ENCODE measurements at places on chromosomes 5 and 9. TPM values are rescaled to one million over a fixed set of nuclear protein-coding genes. Genes with fewer than 3 reads are reported as not detected.

The CDH12 gene
- total RNA-seq, result 0.38 TPM

The CCL21 gene
- total RNA-seq, result 138 TPM

The MLANA gene
- total RNA-seq, result not detected

DNA sequence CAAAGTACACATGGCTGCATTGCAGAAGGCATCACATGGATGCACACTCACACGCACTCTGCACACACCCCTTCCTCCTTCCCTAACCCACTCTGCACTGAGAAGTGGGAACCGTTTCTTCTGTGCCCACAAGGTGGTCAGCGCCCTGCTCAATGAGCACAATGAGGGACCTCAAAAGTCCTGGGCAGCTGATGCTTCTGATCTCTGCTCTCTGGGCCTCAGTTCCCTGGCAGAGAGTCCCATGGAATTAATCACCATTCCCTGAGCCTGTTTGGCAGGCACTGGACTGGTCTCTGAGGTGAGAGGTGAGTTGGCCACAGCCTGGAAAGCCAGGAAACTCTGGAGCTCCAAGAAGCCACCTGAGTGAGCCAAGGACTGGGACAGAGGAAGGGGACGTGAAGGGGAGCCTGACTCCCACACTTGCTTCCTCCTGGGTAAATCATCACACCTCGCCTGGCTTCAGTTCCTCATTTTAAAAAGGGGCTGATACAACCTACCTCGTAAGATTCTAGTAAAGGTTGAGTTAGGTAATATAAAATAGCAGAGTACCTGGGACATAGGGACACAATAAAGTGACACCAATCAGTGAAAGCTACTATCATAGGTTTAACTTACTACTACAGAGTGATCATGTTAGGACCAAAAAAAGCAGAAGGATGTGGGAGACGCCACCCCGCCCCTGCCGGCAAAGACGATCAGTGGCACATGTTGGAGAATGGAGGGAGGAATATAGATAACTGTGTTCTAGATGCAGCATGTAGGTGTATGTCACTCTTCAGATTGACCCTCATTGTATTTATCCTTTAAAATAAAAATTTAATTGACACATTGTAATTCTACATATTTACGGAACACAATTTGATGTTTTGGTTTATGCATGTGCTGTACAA lies 21.1 kb upstream of the IGFBPL1 start:
- H3K27me3 ChIP-seq, result peaks cover 7% of the 10 kb centered on the region
- no peaks in the 10 kb centered on the region for H3K4me1 ChIP-seq
- no peak for DNase-seq
- no peak overlapping the region for H3K27ac ChIP-seq

DNA sequence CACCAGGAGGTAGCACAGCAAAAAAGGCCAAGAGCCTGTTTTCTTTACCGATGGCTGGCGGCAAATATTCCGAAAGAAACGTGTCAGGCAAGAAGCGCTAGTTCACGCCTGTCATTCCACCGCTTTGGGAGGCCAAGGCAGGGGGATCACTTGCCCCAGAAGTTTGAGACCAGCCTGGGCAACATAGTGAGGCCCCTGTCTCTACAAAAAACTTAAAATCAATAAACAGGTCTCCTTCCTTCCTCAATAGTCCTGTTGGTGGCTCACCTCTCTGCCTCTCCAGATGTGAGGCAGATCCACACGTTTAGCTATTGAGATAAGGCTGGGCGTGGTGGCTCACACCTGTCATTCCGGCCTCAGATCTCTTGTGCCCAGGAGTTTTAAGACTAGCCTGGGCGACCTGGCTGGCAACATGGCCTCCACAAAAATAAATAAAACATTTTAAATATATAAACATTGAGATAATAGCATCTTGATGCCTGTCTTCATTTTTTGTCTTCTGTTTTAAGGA lies 1.3 kb upstream of the TMEM250 start:
- peaks cover 7% of the 10 kb centered on the region for H3K27me3 ChIP-seq
- peaks cover 30% of the 10 kb centered on the region for H3K4me1 ChIP-seq
- H3K4me3 ChIP-seq, result peak overlapping the region; percentile 93
- H3K27ac ChIP-seq, result peak overlapping the region; percentile 95
- H3K36me3 ChIP-seq, result peaks cover 18% of the 10 kb centered on the region

- DNase-seq, result no peak
- H3K27ac ChIP-seq, result no peak overlapping the region
- H3K27me3 ChIP-seq, result no peaks in the 10 kb centered on the region
- no peak overlapping the region for H3K4me3 ChIP-seq
- H3K4me1 ChIP-seq, result no peaks in the 10 kb centered on the region
These were observed 47.4 kb upstream of the BARX1 start for GRCh38 chr9:94002316-94003140.

DNA sequence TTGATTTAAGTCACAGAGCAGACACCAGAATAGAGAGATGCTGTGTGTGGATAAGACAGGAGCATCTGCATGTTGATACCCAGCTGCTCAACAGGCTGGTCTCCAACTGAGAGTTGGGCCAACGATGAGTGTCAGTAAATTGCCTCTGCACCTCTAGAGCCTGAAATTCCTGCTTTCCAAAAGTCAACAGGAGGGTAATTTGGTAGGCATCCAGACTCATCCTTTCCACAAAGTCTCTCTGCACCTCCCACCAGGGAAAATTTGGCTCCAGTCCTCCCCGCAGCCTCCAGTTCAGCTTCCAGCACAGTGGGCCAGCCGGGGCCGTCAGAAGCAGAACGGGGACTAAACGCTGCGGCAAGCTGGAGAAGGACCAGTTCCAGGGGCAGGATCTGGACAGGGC lies 136.9 kb downstream of the RFK start:
- no peak for DNase-seq
- H3K4me1 ChIP-seq, result peaks cover 5% of the 10 kb centered on the region
- no peak overlapping the region for H3K4me3 ChIP-seq
- no peaks in the 10 kb centered on the region for H3K27me3 ChIP-seq

DNA sequence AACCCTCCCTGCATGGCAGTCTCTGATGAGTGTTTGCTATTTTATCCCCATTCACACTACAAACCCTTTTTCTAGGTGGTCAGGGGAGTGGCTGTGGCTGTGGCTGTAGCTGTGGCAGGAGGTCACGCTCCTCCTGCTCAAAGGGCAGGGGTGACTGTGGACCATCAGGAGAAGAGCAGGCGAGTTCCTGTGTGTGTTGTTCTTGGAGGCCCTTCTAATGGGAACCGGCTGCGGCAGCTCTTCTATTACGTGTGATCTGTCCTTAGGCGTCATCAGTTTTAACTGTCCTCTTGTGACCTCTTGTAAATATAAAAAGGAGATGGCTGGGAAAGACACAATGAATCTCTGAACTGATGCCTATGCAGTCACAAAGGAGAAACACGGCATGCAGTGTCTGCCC lies 65.1 kb downstream of the ANKH start:
- no peak overlapping the region for H3K4me3 ChIP-seq
- H3K36me3 ChIP-seq, result no peaks in the 10 kb centered on the region
- no peak overlapping the region for H3K27ac ChIP-seq
- H3K4me1 ChIP-seq, result peaks cover 14% of the 10 kb centered on the region

DNA sequence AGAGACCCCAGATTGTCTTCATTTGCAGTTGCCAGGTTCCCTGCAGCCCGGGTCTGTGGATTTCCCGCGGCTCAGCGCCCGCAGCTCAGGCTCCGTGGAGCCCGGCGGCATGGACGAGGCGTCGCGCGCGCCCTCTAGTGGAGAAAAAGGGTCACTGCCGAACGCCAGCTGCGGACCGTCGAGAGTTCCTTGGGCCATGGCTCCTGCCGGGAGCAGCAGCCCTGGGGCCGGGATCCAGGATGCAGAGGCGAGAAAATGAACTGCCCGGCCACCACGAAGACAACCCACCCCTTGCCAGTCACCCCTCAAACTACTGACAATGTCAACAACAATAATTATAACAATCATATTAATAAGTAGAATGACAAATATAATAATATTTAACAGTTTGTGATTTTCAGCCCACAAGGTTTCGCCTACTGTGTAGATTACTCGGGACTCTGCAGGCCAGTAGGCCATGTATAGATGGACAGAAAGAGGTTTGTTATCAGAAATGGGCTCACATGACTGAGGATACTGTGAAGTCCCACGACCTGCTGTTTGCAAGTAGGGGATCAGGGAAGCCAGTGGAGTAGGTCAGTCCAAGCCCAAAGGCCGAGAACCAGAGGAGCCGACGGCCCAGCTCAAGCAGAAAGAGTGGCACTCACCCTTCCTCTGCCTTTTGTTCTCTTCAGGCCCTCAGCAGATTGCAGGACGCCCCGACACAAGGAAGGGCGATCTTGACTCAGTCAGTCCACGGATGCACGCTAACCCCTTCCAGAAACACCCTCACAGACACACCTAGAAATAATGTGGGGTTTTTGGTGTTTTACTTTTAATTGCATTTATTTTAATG lies 43.1 kb downstream of the BOD1 start:
- peak; percentile 83 for DNase-seq
- H3K4me3 ChIP-seq, result no peak overlapping the region
- peaks cover 8% of the 10 kb centered on the region for H3K27me3 ChIP-seq

- no peak for DNase-seq
These were observed 32.1 kb upstream of the POMT1 start for GRCh38 chr9:131470581-131470991.

- H3K27me3 ChIP-seq, result no peaks in the 10 kb centered on the region
- peaks cover 7% of the 10 kb centered on the region for H3K4me1 ChIP-seq
- no peak overlapping the region for H3K4me3 ChIP-seq
These were observed 63.8 kb upstream of the COL15A1 start for GRCh38 chr9:98879963-98880310.
